ENCODE measurements at places on chromosomes 5 and 9.

DNA sequence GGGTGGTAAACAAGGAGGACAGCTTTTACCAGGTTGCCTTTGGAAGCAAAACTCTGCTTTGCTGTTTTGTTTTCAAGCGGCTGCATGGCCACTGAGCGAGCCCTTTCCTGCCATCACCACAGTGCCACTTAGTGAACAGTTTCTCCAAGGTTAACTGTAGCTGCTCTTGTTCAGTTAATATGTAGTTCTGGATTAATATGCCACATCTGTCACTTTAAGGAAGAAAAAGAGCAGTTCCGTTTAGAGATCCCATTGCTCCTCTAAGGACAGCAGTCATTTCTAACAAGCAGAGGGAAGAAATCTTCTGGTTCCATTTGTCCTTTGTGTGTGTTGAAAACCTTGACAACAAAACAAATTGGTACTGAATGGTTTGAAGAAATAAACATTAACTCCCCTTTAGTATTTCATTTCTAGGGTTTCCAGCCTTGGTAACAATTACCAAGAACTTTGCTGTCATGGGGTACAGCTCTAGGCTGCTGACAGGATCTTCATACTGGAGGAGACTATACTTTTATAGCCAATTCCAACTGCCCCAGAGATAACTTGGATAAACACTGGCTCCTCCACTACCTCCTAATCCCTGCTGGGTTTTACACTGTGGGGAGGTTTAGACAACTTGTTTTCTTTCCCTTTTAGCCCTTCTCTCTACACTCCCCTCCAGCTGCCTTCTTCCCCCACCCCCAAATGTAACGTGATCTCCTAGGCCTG lies 10.3 kb upstream of the ABL1 start:
- no peak for DNase-seq

DNA sequence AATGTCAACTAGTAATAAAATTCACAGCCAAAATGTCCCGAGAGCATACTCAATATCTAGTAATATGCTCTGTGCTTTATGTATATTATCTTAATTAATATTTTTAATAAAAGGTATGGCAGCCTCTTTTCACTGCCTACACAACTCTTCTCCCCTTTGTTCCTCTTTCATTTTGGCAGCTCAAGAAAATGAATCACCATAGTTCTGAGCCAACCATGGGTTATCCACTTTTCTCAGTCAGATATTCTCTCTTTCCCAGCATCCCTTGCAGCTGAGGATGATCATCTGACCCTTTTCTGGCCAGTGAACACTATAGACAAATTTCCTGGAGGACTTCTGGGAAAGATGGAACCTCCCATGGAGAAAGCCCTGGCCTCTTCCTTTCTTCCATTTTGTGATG lies 8.2 kb upstream of the DOCK8 start:
- no peak for DNase-seq

- DNase-seq = no peak
These were observed 104.4 kb downstream of the PJA2 start for GRCh38 chr5:109305352-109305751.

DNA sequence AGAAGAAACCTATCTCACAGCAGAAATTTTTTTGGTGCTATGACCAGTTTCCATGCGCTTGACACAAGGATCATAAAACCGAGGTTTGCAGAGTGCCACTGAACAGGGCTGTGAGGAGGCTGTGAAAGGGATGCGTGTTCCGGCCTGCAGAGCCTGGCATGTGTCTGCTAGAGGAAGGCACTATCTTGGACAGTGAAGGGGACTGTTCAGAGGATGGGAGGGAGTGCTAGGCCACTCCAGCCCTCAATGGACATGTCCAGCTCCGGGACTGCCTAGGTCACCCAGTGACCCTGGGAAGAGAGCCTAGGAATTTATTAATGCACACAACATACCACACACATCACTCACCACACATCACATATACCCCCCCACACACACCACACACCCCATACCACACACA lies 275.9 kb downstream of the GADD45G start:
- DNase-seq = no peak

DNA sequence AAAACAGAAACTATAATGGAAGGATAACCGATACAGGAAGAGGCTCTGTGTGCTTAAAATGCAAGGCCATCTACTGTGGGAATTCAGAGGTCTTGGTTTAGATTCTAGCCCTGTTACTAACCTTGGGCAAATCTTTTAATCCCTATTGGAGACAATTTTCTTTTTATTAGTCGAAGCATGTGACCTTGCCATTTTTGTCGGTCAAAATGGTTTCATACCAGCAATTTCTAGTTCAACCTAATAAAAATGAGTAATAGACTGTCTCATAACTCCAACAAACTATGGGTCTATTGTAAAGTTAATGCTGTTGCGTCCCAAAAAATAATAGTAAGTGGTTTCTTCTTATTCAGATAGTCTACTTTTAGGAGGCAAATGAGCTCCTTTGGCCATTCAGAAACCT lies 38.4 kb downstream of the PRR16 start:
- DNase-seq = no peak

GRCh38 chr5:61657686-61658085 lies 325.6 kb downstream of the ZSWIM6 start:
- no peak for DNase-seq

- no peak for DNase-seq
These were observed 39.1 kb upstream of the CTNNAL1 start for GRCh38 chr9:109052416-109052815.

Data from stimulated activated naive CD4-positive, alpha-beta T cell (primary cell).